ENCODE measurements at places on chromosomes 6 and 20.

DNA sequence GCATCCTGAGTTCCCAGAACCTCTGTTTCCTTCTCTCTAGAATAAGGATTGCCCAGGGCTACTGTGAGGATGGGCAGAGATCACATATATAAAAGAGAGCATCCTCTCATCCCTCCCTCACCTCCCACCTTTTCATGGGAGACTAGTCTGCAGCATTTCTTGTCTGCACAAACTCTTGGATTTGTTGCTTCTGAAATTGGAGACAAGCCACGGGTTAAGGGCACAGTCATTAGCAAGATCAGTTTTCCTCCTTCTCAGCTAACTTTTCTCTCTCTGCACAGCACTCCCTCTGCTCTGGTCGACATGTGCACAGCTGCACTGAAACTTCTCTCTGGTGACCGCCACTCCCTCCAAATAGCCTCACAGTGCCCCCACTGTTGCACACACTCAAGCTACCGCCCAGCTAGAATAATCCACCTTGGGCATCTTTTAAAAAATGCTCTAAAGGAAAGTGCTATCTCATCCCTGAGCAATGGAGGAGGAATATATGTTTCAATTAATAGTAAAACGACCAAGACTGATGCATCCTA is 50.9 kb upstream of the DUSP22 start:
- no peak for DNase-seq

DNA sequence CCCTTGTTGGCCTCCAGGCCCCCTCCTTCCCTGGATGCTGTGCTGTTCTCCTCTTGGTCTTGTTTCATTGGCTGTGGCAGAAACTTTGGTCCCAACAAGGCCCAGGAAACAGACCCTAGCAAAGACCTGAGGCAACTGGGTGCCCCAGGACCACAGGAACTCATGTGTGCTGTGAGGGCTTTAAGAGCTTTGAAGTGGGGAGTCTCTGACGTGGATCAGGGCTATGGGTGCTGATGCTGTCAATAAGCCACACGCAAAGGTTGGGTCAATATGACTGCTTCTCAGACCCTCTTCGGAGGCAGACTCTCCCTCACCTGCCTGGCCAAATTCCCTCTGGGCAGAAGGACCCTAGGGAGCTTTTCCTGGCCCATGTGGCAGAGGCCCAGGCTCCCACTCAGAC is 91.5 kb upstream of the MLN start:
- DNase-seq: no peak

- no peak for DNase-seq
These were observed 8.1 kb downstream of the ZNF311 start for GRCh38 chr6:28996844-28997510.

GRCh38 chr20:44643596-44644229 is 7.8 kb downstream of the ADA start:
- DNase-seq: peak; percentile 78

DNA sequence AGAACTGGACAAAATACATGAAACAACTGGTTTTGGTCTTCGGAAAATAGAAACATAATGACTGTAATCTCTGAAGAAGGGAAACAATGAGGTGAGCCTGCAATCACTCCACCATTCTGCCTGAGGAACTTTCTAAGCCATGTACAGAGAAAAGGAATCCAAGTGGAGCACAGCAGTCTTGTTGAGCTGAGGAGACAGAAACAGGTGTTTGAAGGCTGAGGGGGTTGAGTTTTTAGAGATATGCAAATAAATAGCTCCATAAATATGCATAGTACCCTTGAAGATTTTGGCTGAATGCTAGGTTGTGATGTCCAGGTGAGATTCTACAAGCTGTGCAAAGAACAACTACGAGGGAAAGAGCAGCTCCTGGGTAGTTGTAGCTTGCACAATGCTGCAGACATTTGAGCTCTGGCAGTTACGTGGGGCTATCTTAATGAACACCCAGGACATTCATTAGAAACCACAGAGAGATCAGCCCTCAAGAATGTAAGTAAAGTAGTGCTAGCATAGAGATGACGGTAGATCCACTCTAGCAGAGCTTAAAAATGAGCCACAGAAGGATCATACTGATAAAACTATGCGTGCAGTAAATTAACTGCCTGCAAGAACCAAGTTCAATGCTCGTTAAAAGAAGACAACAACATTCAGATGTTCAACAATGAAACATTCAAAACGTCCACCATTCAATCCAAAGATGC is 24.3 kb downstream of the TUBB2B start:
- DNase-seq: peak; percentile 56

DNA sequence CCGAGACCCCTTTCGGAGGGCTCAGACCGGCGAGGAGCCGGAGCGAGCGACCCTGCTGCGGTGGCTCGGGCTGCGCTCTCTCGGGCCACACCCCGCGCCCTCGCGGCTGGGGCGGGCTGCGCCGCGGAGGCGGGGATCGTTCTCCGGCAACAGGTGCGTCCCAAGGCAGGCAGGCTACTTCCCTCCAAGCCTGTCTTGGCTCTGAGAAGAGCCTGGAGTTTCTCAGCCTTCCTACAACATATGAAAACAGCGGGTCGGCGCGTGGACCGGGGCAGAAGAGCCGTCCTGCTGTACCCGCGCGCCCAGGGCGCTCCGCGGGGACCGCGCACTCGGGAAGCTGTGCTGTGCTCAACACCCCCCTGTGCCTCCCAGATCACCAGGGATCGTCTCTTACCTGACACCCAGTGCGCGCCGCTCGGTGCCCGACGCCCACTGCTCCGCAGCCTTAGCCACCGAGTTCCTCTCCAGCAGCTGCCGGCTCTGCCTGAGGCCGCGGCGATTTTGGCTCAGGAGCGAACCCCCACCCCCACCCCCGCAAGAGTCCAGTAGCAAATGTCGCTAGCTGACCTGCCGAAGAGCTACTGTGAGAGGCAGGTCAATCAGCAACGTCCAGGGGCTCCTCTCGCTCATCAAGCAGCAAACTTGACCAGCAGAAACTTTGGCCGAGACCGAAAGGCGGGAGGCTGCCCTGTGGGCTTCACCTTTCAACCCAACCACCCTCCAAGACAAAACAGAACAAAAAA is 3.7 kb upstream of the OLIG3 start:
- no peak for DNase-seq

GRCh38 chr6:43981363-43981990 is 145.8 kb downstream of the MRPL14 start:
- DNase-seq: no peak

- DNase-seq: no peak
These were observed 6.0 kb downstream of the SALL4 start for GRCh38 chr20:51796340-51796739.

DNA sequence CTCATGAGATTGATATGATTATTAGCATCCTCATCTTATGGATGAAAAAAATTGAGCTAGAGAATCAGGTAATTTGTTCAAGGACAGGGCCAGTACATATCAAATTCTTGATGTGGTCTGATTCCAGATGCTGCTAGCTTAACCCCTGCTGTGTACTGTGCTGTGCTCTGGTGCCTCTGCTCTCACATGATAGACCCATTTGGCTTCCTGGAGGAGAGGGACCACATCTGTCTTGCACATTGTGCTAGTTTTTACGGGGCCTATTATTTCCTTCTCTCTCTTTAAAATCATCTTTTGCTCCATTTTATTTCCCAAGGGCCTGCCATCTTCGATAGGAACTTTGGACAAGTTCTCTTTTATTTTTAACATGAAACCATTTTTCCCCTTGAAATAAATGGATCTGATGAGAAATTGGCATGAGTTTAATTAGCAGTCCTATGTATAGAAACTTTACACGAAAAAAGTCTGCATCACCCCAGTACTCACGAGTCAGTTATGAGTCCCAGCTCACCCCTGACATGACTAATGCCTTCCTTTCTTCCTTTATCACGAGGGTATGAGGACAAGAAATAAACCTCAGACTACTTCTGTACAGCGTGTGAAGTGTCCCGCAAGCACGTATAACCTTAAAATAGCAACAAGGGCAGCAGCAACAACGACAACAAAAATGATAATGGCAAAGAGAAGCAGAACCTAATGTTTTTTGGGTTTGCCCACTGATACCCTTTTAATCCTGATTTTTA is 26.5 kb downstream of the CD109 start:
- peak; percentile 94 for DNase-seq

DNA sequence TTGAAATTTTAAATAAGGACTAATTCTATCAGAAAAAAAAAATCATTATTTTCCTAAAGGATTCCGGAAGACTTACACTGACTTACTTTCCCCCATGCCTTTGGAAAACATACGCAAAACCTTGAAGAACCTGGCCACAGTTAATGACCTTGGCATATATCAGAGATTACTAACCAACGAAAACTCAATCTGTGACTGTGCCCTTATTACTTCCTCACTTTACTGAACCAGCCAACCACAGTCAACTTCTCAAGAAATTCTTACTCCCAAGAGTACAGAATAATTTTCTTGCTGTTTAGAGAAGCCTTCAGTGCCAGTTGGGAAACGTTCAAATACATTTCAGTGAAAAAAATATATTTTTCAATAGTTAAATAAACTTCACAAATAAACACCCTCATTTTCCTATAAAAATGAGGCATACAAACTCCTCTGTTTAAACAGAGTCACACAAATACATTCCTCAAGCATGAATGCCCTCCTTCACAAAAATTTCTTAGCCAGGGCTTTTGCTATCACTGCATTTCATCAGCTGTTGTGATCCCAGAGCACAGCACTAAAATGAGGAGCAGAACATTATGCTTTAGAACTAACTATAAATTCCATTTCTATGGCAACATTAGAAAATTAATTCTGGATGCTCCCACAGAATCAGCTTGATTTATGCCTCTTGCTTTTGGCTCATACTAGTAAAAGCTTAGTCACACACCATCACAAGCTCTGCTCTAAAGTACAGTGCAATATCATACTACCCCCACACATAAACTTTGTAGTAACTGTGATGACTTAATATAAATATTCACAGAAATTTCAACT is 117.6 kb downstream of the DST start:
- peak; percentile 60 for DNase-seq

GRCh38 chr6:139490482-139490881 is 116.0 kb upstream of the CITED2 start:
- DNase-seq: peak; percentile 47

DNA sequence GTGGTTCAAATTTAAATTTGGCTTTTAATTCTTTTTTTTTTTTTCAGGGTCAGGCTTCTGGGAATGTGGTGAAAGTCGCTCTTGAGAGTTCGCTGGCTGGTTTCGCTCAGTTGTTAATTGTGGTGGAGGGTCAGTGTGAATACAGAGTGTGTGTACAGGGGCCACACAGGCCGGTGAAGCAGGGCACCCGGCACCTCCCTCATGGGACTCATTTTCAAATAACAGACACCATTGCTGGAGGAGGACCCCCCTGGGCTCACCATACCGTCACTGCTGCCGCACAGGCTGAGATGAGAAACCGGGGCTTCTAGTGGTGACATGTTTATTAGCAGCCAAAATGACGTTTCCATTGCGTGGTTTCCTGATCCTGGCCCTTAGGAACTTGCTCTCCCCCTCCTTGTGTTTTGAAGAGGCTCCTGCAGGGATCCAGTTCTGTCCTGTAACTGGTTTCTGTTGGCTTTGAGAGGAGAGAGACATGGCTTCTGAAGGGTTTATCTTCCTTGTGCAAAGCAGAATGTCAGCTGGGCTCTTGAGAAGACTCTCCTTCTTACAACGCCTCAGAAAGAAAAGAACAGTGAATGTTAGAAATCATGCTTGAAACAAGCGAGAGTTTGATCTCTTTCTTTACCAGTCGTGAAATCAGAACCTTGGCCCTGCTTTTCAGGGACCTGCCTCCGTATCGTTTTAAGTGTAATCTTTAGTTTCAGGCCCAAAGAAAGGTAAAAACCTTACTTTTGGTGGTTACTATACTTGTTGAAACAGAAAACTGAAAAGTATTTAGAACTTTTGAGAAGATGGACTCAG is 37.8 kb downstream of the DUSP22 start:
- DNase-seq: no peak

- DNase-seq: peak; percentile 33
These were observed 17.6 kb downstream of the NOL4L start for GRCh38 chr20:32567384-32568178.

Data from myocyte (in vitro differentiated cells).